Naive thymus-derived CD4-positive, alpha-beta T cell (primary cell): ENCODE measurements at places on chromosomes 7 and 10. TPM values are rescaled to one million over a fixed set of nuclear protein-coding genes. Genes with fewer than 3 reads are reported as not detected.

- no peaks in the 10 kb centered on the region for H3K4me1 ChIP-seq
- DNase-seq = no peak
- no peaks in the 10 kb centered on the region for H3K36me3 ChIP-seq
- H3K27ac ChIP-seq = no peak overlapping the region
- no peaks in the 10 kb centered on the region for H3K27me3 ChIP-seq
These were observed 92.9 kb downstream of the AHR start for GRCh38 chr7:17391366-17391765.

DNA sequence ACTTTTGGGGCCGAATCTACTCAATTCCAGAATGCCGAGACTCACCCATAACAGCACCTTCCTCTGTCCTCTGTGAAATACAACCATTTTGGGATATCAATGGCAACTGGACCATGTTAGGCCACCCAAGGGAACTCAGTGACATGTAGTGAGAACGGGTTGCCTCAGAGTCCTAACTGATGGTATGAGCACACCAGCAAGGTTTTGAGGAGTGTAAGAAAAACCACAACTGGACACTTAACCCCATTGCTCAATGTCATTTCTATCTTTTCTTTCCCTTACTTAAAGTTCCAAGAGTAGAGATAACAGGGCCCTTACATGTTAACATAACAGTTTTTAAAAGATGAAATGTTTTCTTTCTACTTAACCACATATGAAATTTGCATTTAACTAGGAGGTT lies 67.1 kb downstream of the TNS3 start:
- no peak overlapping the region for H3K27ac ChIP-seq
- no peaks in the 10 kb centered on the region for H3K4me1 ChIP-seq
- H3K36me3 ChIP-seq = no peaks in the 10 kb centered on the region
- H3K27me3 ChIP-seq = no peaks in the 10 kb centered on the region
- no peak overlapping the region for H3K4me3 ChIP-seq

The CDK1 gene
- total RNA-seq = 1.3 TPM

The RBP4 gene
- total RNA-seq = not detected

GRCh38 chr7:155354371-155355048 lies 56.8 kb downstream of the INSIG1 start:
- no peak for DNase-seq
- H3K4me1 ChIP-seq = no peaks in the 10 kb centered on the region
- no peak overlapping the region for H3K27ac ChIP-seq
- no peak overlapping the region for H3K4me3 ChIP-seq
- no peaks in the 10 kb centered on the region for H3K36me3 ChIP-seq
- no peaks in the 10 kb centered on the region for H3K27me3 ChIP-seq

GRCh38 chr10:11326913-11327616 lies 284.4 kb downstream of the USP6NL start:
- H3K4me1 ChIP-seq = no peaks in the 10 kb centered on the region
- no peak overlapping the region for H3K4me3 ChIP-seq
- H3K36me3 ChIP-seq = peaks cover 68% of the 10 kb centered on the region
